ENCODE measurements at places on chromosomes 4 and X.
A peak's percentile ranks its signal among the peaks of the same experiment; 100 is the strongest.

DNA sequence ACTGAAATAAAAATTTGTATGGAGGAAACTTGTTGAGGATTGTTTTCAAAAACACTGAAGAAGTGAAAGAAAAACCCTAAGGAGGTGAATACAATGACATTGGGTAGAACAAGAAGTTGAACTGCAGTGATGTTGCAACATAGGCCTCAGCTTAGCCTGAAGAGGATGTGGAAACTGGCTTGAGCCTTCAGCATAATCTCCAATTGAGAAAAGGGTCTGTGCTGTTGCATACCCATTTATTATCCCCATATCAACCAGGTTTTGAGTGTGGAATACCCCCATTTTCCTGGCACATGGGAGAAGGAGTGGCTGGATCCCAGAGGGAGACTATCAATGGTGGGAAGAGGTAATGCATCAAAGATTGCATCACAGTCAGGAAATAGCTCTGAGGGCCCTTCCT is 695.0 kb upstream of the HS3ST1 start:
- no peak for DNase-seq

GRCh38 chr4:52203351-52203750 is 152.2 kb downstream of the SPATA18 start:
- no peak for DNase-seq

DNA sequence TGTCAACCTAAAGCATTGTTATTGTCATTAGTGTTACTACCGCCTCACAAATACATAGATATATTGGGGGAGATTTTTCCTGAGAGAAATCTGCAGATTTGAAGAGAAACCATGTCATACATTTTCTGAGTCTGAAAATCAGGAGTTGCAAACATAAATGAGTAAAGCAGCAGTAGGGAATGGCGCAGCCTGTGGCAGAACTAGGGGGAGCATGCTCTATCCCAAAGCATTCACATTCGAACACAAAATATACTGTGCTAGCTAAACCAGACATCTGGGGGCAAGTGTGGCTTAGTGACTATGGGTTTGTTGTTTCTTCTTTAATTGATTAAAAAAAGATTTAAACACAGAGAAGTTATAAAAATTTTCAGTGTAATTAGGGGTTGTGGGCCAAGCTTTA is 83.2 kb downstream of the CPE start:
- no peak for DNase-seq

DNA sequence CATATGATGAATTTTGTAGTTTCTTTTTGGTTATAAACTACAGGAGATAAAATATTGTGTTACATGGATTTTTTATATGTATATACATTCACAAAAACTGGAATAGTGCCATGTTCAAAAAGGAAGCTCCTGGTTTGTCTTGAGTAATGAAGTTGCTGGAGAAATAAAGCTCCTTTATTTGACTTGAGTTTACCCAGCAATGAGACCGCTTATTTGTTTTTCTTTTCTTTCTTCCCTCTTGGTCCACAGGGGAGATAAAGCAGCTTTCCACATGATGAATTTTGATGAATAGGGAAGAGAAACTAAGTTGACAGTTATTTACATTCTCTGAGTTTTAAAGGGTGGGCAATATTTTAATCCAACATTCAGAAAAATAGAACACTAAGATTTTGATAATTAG is 176.5 kb downstream of the GPM6A start:
- no peak for DNase-seq

GRCh38 chr4:57147335-57148060 is 37.3 kb upstream of the IGFBP7 start:
- DNase-seq = peak; percentile 41

DNA sequence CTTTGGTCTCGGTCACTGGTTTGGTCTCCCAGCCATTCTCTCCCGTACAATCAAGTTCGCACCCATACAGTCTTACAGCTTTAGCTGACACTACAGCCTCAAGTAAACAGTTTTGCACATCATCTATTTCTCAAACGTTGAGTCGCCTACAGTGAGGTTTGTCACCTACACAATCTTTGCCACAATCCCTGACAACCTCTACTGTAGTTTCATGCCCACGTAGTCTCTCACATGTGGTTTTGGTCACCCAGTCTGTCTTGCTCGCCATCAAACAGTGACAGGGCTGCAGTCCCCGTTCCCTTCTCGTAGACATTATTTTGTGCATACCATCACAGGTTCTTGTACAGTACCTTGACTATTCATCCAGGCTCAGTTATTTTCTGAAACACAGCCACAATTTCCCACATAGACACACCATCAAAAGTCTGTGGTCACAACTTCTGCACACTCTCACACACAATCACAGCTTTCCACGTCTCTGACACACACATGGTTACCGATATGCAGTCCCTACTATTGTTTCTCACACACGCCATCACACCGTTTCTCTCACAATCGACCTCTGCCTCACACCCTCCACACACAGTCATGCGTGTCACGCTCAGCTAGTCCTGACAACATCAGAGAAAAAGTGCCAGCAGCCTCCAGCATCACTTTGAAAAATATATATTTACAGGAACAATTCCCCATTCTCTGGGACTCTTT is 5.3 kb upstream of the CFP start:
- no peak for DNase-seq

- peak; percentile 83 for DNase-seq
These were observed 11.5 kb upstream of the CCDC149 start for GRCh38 chr4:24924309-24924781.

DNA sequence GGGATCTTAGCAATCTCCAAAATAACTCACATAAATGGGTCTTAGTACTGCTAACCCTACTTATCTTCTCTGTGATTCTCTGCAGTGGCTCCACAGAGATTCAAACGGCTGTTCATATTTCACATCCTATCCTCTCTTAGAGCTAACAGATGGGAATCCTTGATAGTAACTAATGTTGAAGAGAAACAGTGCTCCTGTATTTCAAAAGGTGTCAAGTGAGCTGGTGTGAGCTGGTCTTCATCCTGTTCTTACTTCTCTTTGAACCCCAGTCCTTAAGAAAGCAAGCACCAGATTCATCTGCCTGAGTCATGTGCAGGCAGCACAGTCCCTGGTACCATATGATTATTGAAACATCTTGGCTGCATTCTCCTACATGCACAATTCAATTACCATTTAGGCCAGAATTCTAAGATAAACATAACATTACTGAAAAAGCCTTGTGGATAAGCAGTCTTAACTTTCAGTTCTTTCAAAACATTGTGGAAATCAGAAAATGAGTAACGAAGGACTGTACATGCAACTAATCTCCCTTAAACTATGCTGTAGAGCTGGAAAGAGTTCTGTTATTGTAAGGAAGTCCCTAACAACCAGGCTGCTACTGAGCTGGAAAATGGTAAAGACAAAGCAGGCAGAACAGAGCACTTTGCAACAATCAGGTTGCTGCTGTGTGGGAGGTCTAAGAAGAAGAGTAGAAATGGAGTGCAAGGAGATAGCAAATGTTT is 153.1 kb downstream of the NPNT start:
- peak; percentile 80 for DNase-seq

GRCh38 chrX:7073336-7073735 is 74.2 kb upstream of the STS start:
- no peak for DNase-seq

DNA sequence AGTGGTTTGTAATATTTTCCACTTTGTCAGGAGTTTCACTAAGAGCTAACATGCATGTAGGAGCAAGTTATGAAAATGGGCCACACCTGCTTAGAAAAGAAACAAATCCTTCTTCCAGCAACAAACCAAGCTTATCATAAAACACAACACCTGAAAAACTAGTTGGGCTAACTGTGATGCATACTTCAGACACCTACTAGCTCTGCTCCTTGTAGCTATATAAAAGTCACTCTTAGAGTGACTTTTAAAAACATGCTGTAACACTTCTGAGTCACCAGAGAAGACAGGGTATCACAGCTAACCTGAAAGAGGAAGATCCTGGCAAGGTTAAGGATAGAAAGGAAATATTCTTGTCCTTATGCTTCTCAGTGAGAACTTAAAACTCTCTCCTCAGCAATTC is 3.6 kb upstream of the SLAIN2 start:
- DNase-seq = peak; percentile 30

DNA sequence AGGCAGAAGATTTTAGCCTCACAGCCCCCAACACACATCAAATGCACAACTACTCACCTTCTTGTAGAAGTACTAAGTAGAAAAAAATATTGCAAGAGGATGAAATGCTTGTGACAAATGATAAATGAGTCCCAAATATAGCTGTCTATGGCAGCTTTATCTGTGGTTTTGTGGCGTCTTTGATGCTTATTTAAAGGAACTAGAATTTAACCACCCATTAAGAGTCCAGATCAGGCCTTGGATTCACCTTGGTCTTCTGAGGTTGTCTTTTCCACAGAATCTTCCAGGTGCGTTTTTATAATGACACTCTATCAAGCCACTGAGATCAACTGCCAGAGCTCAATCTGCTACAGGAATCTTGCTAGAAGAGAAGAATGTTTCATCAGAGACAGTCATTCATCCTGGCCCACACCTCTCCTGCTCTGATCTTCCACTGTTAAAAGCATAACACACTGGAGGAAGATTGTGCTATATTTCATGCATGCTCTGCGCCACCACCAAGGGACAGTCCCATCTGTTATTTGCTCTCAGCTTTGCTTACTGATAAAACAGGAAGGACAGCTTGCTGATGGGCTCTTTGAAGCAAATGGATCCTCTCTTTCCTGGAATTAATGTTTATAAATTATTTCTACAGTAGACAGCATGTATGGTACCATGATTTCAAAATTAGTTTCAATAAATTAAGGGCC is 144.1 kb downstream of the SLC7A11 start:
- DNase-seq = no peak

DNA sequence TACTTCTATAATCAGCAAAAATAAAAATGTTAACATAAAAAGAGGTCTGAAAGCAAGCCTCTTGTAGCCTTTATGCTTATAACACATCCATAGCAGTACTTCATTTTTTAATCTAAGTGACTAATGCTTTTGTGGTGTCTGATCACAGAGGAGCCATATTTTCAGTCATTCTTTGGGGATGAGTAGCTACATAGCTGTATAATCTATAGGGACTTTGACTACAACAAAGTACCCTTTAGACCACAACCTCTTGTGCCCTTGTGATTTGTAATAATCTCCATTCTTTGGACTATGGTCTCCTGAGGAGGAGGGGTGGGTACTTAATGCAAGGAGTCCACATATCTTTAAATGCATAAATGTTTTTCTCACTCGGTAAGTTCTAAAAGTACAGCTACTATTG is 9.6 kb downstream of the DRP2 start:
- peak; percentile 17 for DNase-seq

DNA sequence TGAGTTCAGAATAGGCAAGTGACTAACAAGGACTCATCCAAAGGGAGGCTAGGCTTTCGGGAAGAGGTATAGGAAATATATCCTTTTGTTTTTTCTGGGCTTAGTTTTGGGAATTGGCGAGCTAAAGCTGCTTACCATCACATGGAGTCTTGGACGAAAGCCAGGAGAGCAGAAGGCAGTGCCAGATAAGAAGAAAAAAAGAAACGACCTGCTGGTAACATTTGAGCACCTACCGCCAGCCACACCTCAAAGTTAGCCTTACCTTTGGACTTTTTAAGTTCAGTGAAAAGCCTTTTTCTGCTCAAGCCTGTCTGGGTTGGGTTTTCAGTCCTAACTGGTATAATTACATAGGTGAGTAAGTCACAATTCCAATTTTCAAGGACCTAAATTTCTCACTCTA is 85.1 kb upstream of the LCORL start:
- no peak for DNase-seq

- no peak for DNase-seq
These were observed 287.2 kb downstream of the DTHD1 start for GRCh38 chr4:36568575-36568974.

GRCh38 chr4:89558147-89558546 is 250.5 kb upstream of the GPRIN3 start:
- no peak for DNase-seq

DNA sequence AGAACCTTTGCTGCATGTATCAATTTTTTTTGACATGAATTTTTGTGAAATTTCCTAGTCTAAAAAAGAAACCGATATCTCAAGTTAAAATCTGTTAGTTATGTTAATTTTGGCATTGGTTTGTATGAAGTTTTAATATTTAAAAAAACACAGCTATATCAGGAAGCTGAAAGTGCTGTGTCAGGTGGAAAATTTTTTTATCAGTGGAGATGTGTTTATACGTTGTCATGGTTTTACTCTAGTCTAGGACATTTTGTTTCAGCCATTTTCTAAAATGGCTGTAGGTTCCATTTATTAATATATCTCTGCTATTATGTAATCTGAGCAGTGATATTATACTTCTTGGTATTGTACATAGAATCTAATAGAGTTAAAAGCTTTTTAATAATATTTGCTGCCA is 34.2 kb downstream of the OCRL start:
- DNase-seq = no peak

DNA sequence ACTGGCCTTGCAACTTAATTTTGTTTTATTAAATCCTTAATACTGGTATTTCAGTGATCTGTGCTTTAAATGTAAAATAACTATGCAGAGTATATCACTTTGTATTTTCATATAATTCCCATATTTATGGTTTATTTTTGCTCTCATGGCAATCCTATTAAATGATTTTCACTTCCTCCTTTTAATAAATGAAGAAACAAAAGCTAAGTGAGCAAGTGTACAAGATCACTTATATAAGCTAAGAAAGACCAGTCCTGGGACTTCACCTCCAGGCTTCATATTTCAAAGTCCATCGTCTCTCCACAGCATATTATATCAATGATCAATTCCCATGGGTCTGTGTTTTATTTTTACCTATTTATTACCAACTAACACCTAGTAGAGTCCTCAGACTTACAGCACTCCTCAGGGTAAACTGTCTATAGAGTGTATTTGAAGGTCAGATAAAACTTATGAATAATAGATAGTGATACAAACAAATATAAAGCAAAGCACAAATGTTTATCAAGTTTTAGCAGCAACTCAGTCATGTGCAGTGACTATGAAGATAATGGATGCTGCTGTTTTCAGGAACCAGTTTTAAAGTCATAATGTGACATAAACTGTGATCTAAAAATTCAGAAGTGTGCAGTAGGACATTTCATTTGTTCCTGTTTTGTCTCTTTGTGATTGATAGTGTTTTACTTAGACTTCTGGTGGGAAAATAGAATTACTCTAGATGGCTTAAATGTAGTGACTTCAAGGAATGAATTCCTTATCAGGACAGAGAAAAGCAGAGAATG is 56.8 kb downstream of the ARHGAP24 start:
- no peak for DNase-seq

GRCh38 chr4:119132306-119132705 is 3.3 kb upstream of the MYOZ2 start:
- DNase-seq = peak; percentile 44

- no peak for DNase-seq
These were observed at the start of gene AVPR2 for GRCh38 chrX:153903991-153904957. Gene AVPR2 (plus strand): TSS chrX:153904673. CDS start chrX:153905146, 473 bp downstream.

DNA sequence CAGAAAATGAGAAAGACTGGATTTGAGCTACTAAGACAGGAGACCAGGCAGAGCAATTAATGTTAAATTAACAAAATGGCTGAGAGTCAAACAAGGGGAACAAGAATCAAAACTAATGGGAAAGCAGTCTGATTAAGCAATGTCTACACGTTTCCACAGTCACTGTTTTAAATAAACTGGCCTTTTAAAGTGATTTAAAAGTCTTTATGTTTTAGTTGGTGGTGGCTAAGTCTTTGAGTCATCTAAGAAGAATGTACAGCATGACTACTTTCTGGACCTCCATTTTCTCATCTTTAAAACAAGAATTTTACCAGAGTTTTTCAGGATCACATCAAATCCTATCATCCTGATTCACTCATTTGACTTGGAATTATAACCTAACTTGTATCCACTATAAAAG is 233.8 kb downstream of the ENOX2 start:
- DNase-seq = peak; percentile 6

All from fibroblast of gingiva (primary cell).